ENCODE measurements at places on chromosomes 3 and 15.

DNA sequence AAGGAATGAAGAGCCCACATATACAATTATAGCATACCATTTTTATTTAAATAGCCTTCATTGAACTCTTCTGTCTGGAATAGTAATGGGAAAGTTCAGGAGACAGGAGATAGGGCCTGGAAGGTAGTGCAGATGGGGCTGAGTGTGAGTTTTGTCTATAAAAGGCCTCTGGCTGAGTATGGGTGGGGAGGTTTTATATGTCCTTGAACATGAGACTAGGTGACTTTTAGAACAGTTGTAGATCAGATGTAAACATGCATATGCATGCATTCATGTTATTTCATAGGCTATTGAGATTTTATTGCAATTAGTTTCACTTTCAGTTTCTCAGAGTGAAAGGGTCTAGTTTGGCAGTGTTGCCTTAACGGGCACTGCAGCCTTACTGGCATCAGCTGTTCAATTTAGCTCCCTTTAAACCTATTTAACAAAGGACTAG lies 27.1 kb downstream of the CGGBP1 start:
- DNase-seq: peak; percentile 64

DNA sequence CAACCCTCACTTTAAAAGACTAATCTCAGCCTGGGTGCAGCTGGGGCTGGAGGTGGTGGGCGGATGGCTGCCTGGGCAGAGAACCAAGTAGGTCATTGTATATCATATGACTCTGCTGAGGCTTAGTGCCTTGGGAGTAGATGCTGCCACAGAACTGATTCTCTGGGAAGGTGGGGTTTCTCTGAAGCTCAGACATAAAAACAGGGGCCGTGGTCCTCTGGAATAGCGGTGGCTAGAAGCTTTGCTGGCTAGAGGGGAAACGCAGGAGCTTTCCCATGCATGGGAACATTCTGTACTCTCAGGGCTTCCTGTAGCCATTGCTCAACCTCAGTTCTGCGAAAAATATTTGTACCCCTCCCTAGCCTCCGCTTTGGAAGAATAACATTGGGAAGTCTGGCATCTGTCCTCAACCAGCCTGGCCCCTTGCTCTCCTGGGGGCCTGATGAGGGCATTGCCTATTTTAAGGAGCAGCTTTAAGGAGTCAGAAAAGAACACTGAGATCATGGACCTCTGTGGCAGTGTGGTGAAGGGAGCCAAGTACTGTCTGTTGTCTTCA lies 14.7 kb downstream of the TIMP4 start:
- no peak for DNase-seq

DNA sequence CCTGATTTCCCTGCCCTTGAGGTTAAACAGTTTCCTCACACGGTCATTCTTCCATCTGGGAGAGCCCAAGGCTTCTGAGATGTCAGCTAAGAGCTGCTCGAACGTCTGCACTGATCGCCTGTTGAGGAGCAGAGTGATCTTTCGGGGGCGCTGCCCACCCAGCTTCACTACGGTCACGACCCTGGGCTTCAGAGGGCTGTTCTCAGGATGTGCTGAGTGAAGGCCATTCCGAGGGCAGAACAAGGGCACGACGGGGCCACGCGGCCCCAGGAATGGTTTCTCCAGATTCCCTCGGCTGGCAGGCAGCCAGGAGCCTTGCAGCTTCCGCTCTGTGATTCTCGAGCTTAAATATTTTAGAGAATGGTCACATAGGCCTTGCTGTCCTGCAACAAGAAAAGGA lies 25.7 kb downstream of the DCLK3 start:
- DNase-seq: no peak

DNA sequence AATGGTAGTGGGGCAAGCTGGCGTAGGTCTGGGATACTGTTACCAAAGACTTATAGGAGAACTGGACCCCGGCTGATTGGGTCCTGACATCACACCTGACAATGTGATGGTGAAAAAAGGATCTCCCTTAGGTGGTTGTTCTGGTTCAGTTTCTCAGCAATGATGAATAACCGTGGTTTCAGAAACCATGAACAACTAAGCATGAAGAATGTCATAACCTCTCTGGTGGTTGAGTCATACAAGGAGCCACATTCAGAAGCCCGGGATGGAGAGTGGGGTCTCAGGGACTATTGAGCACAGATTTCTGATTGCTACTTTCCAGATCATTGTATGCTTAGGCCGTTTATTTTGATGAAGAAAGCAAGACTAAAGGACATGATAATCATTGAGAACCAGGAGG lies 17.4 kb downstream of the GPR160 start:
- no peak for DNase-seq

- no peak for DNase-seq
Measured at GRCh38 chr3:184156522-184156955, 1.4 kb downstream of the DVL3 start.

DNA sequence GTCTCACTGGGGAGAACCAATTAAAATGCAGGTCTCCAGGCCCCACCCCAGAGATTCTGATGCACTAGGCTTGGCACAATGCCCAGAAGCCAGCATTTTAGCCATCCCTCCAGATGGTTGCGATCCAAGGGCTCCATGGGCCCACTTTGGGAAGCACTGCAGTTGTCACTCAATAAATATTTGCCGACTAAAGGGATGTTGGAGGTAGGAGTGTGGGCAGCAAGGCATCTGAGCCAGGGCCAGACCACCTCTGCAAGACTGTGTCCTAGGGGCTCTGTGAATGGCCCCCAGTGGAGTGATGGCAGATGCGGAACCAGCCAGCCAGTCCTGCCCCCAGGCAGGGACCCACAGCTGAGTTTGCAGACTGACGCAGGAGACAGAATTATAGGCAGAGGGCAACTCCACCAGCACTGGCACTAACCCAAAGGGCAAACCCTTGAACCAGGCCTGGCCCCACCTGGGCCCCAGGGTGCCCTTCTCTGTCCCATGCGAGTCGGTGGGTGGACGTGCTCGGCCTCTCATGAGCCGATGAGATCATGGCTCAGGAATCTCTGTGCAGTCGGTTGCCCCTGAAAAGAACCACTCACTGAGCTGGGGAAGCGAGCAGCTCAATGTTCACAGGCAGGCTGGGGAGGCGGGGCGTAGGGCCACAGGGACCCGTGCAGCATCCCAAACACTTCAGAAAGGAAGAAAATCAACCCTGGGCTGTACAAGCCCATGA lies 49.7 kb downstream of the SEMA5B start:
- no peak for DNase-seq

DNA sequence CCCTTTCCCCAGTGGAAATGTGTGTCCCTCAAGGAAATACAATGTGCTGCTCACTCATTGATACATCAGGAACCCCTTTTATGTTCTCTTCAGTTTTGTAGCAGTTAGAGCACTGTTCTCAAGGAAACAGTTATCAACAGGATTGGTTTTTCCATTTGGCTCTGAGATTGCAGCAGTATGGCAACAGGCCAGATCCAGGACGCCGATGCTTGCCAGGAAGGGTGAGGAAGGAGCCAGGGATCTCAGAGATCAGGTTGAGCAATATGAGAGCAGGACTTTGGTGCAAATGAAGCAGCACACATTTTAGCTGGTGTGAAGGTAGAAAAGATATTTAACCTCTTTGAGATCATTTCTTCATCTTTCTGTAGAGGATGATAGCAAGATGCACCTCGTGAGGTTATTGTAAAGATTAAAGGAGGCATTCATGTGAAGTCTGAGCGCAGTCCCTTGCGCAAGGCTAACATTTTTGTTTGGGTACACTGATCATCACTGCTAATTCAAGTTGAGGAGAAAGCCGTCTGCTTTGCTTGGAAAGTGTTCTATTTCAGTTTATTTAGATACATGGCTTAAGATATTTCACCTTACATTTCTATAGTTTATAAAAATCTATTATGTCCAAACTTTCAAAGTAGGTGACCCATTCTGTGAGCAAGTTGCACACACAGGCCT lies 68.5 kb downstream of the KCNH8 start:
- no peak for DNase-seq

GRCh38 chr3:55405436-55405835 lies 81.7 kb downstream of the WNT5A start:
- no peak for DNase-seq

Data from CD4-positive, alpha-beta T cell treated with Interleukin-12 subunit alpha and Interleukin-12 subunit beta, for 1 hour (primary cell).